Hippocampal formation (tissue), 2 donors: ENCODE measurements at places on chromosomes 11 and 22.

- DNase-seq = no peak
Measured at GRCh38 chr11:132112846-132113245, 742.4 kb downstream of the NTM start.

- no peak for DNase-seq
Measured at GRCh38 chr11:108734283-108734682, 69.4 kb downstream of the DDX10 start.

- no peak for DNase-seq
Measured at GRCh38 chr11:18438691-18439090, 17.0 kb upstream of the LDHAL6A start.

- no peak for DNase-seq
Measured at GRCh38 chr11:21564095-21564494, 628.8 kb upstream of the ANO5 start.

DNA sequence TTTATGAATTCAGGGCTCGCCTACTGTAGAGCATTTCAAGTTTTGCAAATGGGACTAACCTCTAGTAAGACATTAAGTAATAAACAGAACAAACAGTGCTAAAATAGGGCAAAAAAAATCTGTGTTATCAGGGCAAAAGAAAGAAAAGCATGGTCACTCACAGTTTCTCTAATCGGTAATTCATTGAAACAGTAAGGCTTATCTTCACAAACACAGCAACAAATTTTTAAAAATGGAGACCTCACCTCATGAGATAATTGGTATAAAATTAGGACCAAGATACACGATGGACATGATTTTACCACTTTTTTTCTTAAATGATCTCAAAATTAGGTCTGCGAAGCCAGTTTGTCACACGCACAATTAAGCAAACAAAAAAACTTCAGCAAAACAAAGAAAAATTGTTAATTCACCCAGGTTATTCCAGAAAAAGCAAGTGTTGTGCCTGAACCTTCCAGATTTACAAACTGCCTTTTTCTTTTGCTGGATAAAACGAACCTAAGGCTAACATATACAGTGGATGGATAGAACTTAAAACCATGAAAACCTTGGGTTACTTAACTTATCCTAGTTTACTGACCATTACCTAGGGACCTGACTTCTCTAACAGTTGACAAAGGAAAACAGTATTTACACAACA, 1.4 kb downstream of the TMEM123 start:
- no peak for DNase-seq
